ENCODE measurements at places on chromosomes 6 and 20.

DNA sequence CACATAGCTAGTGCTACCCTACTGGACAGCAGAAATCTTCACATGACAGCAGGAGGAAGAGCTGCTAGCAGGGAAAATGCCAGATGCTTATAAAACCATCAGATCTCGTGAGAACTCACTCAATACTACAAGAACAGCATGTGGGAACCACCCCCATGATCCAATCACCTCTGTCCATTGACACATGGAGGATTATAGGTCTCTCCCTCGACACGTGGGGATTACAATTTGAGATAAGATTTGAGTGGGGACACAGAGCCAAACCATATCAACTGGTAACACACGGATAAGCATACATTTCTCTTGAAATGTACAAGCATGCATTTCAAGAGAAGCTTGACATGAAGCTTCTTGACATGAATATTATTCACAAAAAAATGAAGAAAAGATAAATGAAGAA lies 64.1 kb downstream of the MMS22L start:
- DNase-seq = no peak

GRCh38 chr20:20562507-20562906 lies 149.9 kb downstream of the RALGAPA2 start:
- DNase-seq = no peak

DNA sequence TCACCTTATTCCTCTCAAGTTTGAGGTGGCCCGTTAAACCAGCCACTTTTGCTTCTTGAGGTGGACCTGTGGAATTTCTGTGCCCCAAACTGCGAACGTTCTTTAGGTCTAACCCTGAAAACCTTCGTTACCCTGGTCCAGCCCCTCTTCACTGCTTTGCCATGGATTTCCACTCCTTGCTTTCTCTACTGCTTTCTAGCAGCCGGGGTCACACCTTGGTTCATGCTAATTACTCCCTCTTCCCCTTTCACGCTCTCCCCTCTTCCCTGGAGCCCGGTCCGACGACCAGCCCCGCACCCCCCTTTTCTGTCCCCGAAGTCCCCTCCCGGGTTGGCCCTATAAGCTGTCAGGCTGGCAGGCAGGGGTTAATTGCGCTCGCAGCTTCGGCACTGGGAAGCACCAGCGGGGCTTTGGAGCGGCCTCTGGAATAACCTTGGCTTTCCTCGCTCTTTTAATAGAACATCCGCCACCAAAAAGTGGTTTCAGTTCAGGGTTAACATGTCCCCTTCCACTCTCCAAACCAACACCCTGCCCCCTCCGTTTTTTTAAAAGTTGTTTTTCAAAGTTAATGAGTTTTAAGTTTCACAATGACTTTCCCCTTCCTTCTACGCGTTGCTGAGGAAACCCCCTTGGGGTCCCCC lies 1.4 kb upstream of the HIVEP1 start:
- no peak for DNase-seq

DNA sequence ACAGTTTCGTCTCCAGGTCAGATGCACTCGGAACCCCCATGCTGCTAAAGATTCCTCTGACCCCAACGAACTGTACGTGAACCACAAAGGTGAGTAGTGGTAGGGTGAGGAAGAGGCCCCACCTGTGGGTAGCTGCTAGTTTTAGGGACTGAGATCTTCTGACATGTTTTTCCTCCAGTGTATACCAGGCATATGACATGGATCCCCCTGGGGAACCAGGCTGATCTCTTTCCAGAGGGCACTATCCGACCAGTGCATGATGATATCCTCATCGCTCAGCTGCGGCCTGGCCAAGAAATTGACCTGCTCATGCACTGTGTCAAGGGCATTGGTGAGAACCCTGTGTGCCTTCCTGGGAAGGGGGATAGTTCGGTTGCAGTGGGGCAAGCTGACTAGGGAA lies 3.2 kb downstream of the POLR1C start:
- no peak for DNase-seq

GRCh38 chr6:25488156-25488555 lies 163.9 kb upstream of the SCGN start:
- DNase-seq = no peak

Measured in HepG2 (cell line).